Activated CD4-positive, alpha-beta T cell treated with anti-CD3 and anti-CD28 coated beads for 36 hours (primary cell): ENCODE measurements at places on chromosomes 16 and 17.
A peak's percentile ranks its signal among the peaks of the same experiment; 100 is the strongest.

- DNase-seq = no peak
Observed at GRCh38 chr17:57379895-57380434, 123.6 kb downstream of the MSI2 start.

GRCh38 chr16:65832679-65833078 is 533.8 kb upstream of the CDH5 start:
- no peak for DNase-seq

GRCh38 chr17:7673239-7673638 is 14.1 kb downstream of the TP53 start:
- peak; percentile 73 for DNase-seq

DNA sequence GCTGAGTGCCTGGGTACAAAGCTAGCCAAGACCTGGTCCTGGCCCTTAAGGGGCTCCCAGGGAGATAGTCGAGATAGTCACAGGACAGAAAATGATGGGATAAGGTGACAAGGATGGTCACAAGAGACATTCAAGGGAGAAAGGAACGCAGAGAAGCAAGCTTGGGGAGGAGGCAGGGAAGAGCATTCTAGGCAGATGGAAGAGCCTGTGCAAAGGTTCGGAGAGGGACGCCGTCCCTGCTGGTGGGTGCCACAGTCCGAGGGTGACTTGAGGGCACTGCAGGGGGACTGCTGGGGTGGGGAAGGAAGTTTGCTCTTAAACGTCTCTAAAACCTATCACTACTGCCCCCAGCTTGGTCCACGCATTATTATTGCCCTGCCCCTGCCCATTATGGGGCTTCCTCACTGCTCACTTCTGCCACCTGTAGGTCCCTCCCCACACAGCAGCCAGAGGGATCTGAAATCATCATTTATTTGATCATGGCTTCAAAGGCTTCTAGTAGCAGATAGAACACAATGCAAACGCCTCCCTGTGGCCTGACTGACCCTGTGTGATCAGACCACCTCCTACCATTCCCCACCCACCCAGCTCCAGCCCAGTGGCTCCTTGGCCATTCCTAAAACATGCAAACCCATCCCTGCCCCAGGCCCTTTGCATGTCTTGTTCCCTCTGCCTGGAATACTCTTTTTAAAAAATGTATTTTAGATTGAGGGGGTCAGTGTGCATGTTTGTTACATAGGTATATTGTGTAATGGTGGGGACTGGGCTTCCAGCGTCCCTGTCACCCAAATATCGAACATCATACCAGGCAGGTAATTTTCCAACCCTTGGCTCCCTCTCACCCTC is 60.3 kb downstream of the RMI2 start:
- DNase-seq = peak; percentile 76

- DNase-seq = peak; percentile 75
Observed at GRCh38 chr16:20763461-20764232, at the start of gene ACSM3. TSS of gene ACSM3 (plus strand) at chr16:20764014. CDS start at chr16:20770035, 6,021 bp downstream.

GRCh38 chr16:73916829-73917594 is 379.6 kb upstream of the PSMD7 start:
- DNase-seq = no peak

DNA sequence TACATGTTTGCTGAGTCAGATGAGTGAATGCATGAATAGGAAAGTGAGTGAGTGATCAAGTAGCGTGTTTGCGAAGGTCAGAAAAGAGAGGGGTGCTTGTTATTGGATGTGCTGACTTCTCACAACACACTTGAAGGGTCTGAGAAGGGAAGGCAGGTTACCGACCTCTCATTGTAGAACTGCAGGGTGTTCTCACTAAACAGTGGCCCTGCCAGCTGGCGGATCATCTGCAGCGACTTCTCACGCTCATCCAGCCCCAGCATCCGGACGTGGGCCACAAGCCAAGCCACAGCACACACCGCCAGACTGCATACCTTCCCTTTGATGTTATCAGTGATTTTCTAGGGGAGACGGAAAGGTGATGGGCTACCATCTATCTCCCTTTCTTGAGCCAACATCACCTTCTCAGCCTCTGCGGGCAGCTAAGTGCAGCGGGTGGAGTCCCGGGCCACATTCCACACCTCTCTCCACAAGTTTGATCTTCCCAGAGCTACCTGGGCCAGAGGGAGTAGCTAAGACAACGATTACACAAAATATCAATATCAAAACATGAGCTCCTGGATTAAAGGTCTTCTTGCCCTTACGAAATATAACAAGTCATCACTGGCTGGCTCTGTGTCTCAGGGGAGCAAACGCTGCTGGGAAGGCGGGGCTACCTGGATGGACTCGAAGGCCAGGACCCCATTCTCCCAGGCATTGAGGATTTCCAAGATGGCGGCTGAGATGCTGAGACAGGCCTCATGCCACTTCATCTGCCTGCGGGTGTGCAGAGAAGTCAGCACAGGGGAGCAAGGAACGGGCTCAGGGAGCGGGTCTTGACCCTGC is 11.0 kb downstream of the CSF3 start:
- DNase-seq = peak; percentile 58
